ENCODE measurements at places on chromosomes 12 and 14.

DNA sequence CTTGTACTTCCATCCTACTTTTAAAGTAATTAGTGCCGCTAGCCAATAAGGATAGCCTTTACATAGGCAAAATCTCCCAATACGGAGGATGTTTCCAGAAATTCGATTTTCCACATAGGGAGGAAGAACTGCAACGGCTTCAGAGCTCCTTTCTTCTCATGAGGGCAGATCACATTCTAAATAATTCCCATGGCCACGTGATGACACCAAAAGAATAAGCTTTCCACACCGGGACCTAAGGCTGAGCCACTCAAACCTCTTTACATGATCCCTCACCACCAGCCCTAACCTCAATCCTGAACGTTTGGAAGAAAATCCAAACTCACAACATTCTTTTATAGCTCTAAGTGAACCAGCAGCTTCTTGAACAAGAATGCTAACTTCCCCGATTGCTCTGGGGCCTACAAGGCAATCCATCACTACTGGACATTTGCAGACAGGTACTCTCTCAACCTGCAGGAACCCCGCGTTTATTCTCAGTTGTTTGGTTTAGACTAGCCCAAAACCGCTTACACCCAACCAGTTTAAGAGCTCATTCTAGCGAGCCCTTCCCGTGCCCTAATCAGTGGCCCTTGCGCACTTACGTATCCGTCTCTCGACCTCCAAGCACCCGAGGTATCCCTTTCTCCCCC is 884 bp downstream of the CAPRIN2 start:
- no peak for DNase-seq

DNA sequence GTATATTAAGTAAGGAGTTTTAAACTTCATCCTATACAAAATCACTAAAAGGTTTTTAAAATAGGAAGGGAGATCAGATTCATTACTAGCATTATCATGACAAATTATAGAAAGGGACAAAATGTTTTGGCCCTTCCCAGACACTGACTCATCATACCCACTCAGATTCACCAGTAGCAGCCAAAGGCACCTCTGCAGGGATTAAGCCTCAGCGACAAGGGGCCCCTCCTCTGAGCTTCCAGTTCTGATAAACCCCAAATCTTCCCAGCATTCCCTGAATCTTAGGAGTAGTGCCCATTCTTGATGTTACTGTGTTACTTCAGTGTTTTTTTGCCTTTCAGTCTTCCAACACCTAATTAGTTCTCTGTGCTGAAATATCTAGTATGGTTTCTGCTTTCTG is 14.5 kb downstream of the KRAS start:
- DNase-seq: no peak

GRCh38 chr12:16588812-16589211 is 17.1 kb downstream of the LMO3 start:
- no peak for DNase-seq

GRCh38 chr12:26229910-26230309 is 34.5 kb downstream of the SSPN start:
- no peak for DNase-seq

- DNase-seq: no peak
Observed at GRCh38 chr12:92468358-92469020, 234.3 kb upstream of the PLEKHG7 start.

GRCh38 chr14:55889124-55889523 is 229.1 kb upstream of the PELI2 start:
- DNase-seq: peak; percentile 89
